ENCODE measurements at places on chromosomes 6 and 20.

DNA sequence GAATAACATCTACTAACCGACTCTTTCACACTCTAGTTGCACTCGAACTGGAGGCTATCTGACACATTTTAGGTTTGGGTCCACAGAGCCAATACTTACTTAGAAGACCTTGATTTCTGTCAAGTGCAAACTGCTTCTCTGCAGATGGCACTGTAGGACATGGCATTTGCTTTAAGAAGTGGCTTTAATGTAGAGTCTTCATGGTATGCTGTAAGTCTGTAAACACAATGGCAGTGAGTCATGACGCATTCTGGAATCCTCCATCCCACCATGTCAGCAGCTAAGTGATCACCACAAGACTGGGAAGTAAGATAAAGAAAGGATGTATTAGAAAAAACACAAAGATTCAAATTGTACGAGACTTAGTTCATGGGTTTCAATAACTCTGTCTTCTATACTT, 377.0 kb upstream of the NOX3 start:
- no peak for DNase-seq
- H3K36me3 ChIP-seq, result no peaks in the 10 kb centered on the region
- H3K4me1 ChIP-seq, result no peaks in the 10 kb centered on the region
- no peak overlapping the region for H3K4me3 ChIP-seq
- no peaks in the 10 kb centered on the region for H3K27me3 ChIP-seq
- no peak overlapping the region for H3K27ac ChIP-seq

- no peaks in the 10 kb centered on the region for H3K27me3 ChIP-seq
- no peak overlapping the region for H3K4me3 ChIP-seq
- peaks cover 56% of the 10 kb centered on the region for H3K36me3 ChIP-seq
- H3K4me1 ChIP-seq, result no peaks in the 10 kb centered on the region
- no peak for DNase-seq
Measured at GRCh38 chr6:20109526-20109925, 102.7 kb downstream of the MBOAT1 start.

- DNase-seq, result peak; percentile 42
- H3K27me3 ChIP-seq, result no peaks in the 10 kb centered on the region
- H3K4me1 ChIP-seq, result peaks cover 28% of the 10 kb centered on the region
- no peak overlapping the region for H3K4me3 ChIP-seq
Measured at GRCh38 chr20:19815553-19815991, 57.5 kb downstream of the RIN2 start.

DNA sequence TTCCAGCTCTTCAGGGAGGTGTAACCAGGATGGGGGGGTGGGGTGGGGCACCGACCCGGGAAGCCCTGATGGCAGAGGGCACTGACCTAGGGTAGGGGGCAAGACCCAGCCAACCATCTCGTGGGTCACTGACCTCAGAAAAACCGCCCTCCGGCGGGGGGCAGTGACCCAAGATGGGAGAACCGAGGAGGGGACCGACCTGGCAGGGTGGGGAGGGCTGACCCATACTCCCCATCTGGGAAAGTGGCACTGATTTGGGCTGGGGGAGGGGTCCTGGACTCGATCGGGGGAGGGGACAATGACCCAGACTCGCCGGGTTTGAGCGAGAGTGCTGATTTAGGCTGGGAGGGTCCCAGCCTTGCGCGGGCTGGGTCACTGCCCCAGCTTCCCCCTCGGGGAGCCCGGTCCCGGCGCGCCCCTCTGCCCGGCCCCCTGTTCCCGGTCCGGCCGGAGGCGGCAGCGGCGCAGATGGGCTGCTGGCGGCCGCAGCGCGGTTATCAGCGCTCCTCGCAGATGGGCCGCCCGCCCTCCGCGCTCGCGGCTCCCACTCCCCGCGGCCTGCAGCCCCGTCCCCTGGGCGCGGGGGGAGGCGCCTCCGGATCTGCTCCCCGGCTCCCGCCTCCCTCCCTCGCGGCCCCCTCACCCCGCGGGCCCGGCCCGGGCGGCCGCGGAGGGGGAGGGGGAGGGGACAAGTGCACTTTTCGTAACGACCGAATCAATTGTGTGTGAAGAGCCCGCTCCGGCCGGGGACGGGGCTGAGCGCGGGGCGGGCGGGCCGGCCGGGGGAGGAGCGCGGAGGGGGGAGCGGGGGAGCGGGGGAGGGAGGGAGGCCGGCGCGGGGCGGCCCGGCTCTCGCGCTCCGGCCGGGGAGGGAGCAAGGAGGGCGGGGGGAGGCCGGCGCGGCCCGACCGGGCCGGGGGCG, 2.2 kb downstream of the NOL4L start:
- DNase-seq, result no peak
- H3K27ac ChIP-seq, result peak overlapping the region; percentile 21
- H3K4me1 ChIP-seq, result peaks cover 34% of the 10 kb centered on the region
- no peaks in the 10 kb centered on the region for H3K36me3 ChIP-seq
- no peaks in the 10 kb centered on the region for H3K27me3 ChIP-seq

DNA sequence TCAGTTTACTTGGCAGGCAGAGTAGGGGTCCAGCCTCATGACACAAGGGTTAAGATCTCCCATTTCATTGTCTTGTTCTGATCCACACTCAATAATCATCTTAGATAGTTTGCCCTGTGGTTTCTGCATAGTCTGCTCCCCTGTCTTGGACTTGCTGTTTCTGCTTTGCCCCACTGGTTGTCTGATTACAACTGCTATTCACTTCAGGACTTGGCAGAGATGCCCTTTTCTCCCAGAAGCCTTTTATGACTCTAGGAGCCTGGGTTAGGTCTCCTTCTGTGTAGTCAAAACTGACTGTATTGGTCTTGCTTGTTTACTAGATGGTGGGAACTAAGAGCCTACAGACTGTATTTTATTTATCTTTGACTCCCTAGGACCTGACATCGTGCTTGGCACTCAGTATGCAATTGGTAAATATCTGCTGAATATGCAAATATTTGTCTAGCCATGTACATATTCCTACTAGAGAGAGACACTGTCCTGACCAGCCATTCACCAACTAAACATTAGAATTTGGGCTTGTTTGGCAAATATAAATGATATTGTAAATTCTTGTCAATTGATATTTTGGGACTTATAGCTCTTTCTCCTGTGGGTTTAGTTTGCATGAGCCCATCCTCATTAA, 165.9 kb upstream of the KCNK16 start:
- no peak overlapping the region for H3K27ac ChIP-seq
- DNase-seq, result no peak
- H3K27me3 ChIP-seq, result no peaks in the 10 kb centered on the region
- no peak overlapping the region for H3K4me3 ChIP-seq

GRCh38 chr6:32439139-32439538, 548 bp upstream of the HLA-DRA start:
- no peak for DNase-seq
- H3K4me3 ChIP-seq, result no peak overlapping the region
- H3K27ac ChIP-seq, result peak overlapping the region; percentile 88
- H3K4me1 ChIP-seq, result peaks cover 13% of the 10 kb centered on the region
- no peaks in the 10 kb centered on the region for H3K27me3 ChIP-seq

DNA sequence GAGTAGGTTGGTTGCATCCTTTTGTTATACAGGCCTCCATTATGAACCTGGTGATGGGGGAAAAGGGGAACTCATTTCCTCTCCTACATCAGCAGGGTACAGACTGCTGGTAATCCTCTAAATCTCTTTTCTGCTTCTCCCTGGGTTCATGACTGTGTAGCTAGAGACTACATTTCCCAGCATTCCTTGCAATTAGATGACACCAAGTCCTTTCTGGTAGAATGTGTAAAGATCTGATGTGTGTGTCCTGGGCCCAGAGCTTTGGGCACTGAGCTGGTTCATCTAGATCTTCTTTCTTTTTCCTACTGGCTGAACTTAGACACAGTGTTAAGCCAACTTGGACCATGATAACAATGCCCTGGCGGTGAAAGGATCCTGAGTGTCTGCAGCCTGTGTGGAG, 104.7 kb upstream of the IFNGR1 start:
- no peak overlapping the region for H3K4me3 ChIP-seq
- DNase-seq, result no peak
- no peak overlapping the region for H3K27ac ChIP-seq
- no peaks in the 10 kb centered on the region for H3K27me3 ChIP-seq

GRCh38 chr20:48205786-48206185, 420.5 kb upstream of the SULF2 start:
- H3K36me3 ChIP-seq, result no peaks in the 10 kb centered on the region
- H3K27me3 ChIP-seq, result no peaks in the 10 kb centered on the region
- no peak overlapping the region for H3K27ac ChIP-seq
- no peak for DNase-seq
- H3K4me3 ChIP-seq, result no peak overlapping the region

DNA sequence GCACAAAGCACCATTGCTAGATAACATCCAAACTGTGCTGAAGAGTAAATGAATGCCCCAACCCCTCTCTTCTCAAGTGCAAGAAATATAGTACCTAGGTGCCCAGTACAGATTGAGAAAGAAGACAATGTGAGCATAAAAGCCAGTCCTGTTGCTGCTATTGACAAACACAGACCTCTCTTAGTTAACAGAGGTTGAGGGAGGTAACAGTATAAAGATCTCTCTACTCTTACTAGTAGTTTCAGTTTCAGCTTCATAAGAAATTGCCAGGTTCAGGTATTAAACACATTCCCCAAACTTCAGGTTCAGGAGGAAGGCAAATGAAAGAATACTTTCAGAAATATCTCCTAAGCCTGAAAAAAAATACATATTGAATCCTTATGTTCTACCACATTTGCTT, 31.4 kb downstream of the TBC1D32 start:
- no peaks in the 10 kb centered on the region for H3K27me3 ChIP-seq
- no peaks in the 10 kb centered on the region for H3K36me3 ChIP-seq
- DNase-seq, result no peak
- H3K4me3 ChIP-seq, result no peak overlapping the region
- H3K27ac ChIP-seq, result no peak overlapping the region
- no peaks in the 10 kb centered on the region for H3K4me1 ChIP-seq

GRCh38 chr6:18962361-18962905, 575.3 kb downstream of the RNF144B start:
- DNase-seq, result no peak
- H3K36me3 ChIP-seq, result no peaks in the 10 kb centered on the region
- H3K4me3 ChIP-seq, result no peak overlapping the region
- no peaks in the 10 kb centered on the region for H3K4me1 ChIP-seq
- no peak overlapping the region for H3K27ac ChIP-seq

GRCh38 chr6:56757588-56757984, 114.9 kb upstream of the DST start:
- no peaks in the 10 kb centered on the region for H3K27me3 ChIP-seq
- peak; percentile 70 for DNase-seq
- H3K4me1 ChIP-seq, result peaks cover 14% of the 10 kb centered on the region

GRCh38 chr6:90701146-90701781, 114.4 kb upstream of the MAP3K7 start:
- H3K36me3 ChIP-seq, result no peaks in the 10 kb centered on the region
- H3K27ac ChIP-seq, result no peak overlapping the region
- H3K4me3 ChIP-seq, result no peak overlapping the region
- no peaks in the 10 kb centered on the region for H3K27me3 ChIP-seq
- no peaks in the 10 kb centered on the region for H3K4me1 ChIP-seq
- DNase-seq, result no peak

- H3K27me3 ChIP-seq, result no peaks in the 10 kb centered on the region
- H3K4me3 ChIP-seq, result no peak overlapping the region
Measured at GRCh38 chr6:4603291-4603690, 172.9 kb upstream of the CDYL start.

GRCh38 chr6:47162793-47163192, 120.7 kb upstream of the ADGRF1 start:
- no peak overlapping the region for H3K27ac ChIP-seq
- H3K27me3 ChIP-seq, result no peaks in the 10 kb centered on the region
- H3K36me3 ChIP-seq, result no peaks in the 10 kb centered on the region
- DNase-seq, result no peak

- H3K27ac ChIP-seq, result no peak overlapping the region
- no peaks in the 10 kb centered on the region for H3K27me3 ChIP-seq
- H3K4me1 ChIP-seq, result no peaks in the 10 kb centered on the region
- no peak overlapping the region for H3K4me3 ChIP-seq
- H3K36me3 ChIP-seq, result no peaks in the 10 kb centered on the region
Measured at GRCh38 chr20:61577065-61577464, 325.0 kb downstream of the CDH4 start.

DNA sequence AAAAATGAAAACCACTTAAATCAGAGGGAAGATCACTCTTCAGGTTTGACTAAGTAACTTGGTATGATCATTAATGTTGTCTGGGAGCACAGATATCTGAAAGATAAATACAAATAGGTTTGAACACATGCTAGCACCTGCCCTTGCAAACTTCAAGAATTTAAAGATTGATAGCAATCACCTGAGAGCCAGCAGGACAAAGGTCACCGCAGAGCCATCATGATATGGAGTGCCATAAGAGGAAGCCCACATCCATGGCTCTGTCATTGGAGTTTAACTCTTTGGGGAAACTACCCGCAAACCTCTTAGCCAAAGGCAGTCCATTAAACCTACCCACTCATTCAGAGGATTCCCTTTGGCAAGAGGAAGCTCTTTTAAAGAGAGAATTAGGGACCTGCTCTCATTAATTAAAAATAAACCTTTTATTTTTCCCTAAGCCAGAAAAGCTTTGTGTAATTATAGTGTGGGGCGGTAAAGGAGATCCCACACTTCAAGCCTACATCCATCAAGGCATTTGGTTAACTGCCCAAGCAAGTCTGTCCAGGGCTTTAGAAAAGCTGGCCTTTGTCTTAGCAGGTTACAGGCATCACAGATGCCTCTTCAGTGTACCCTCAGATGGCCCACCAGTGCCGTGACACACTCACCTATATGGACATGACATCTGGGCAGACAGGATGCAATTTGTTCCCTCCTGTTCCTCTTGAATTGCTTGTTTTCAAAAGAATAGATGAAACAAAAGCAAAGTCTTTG, 73.0 kb downstream of the SASH1 start:
- peak overlapping the region; percentile 17 for H3K27ac ChIP-seq
- no peak for DNase-seq
- H3K4me1 ChIP-seq, result peaks cover 18% of the 10 kb centered on the region
- no peak overlapping the region for H3K4me3 ChIP-seq
- H3K36me3 ChIP-seq, result no peaks in the 10 kb centered on the region

GRCh38 chr20:46260480-46260879, 47.8 kb downstream of the CDH22 start:
- H3K27me3 ChIP-seq, result no peaks in the 10 kb centered on the region
- H3K36me3 ChIP-seq, result no peaks in the 10 kb centered on the region
- no peak for DNase-seq
- H3K4me3 ChIP-seq, result no peak overlapping the region
- H3K4me1 ChIP-seq, result no peaks in the 10 kb centered on the region

- H3K4me1 ChIP-seq, result peaks cover 42% of the 10 kb centered on the region
- no peak for DNase-seq
- no peaks in the 10 kb centered on the region for H3K27me3 ChIP-seq
- H3K4me3 ChIP-seq, result peak overlapping the region; percentile 97
Measured at GRCh38 chr6:151389618-151390275, 1.6 kb downstream of the ZBTB2 start.

- H3K27me3 ChIP-seq, result no peaks in the 10 kb centered on the region
- H3K36me3 ChIP-seq, result no peaks in the 10 kb centered on the region
- DNase-seq, result no peak
- no peak overlapping the region for H3K27ac ChIP-seq
- H3K4me3 ChIP-seq, result no peak overlapping the region
Measured at GRCh38 chr20:1275919-1276318, 9.8 kb downstream of the SNPH start.

DNA sequence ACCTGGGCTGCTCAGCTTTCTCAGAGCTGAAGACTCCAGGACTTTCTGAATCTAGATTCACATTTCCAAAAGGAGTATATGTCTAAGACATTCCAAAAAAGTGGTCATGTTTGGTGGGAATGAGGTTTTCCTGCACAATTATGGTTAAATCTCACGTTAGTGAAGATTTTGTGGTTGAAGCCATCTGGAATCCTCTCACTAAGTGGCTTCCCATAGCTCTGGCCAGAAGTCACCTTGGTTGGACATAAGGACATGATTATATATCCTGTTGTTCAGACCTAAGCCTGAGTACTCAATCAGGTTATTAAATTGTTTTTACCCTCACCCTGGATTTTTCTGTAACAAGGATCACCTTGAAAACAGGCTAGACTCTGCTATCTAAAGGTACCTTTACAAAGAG, 176.1 kb upstream of the PLN start:
- no peaks in the 10 kb centered on the region for H3K27me3 ChIP-seq
- H3K4me1 ChIP-seq, result no peaks in the 10 kb centered on the region
- no peak overlapping the region for H3K27ac ChIP-seq
- DNase-seq, result no peak
- H3K36me3 ChIP-seq, result no peaks in the 10 kb centered on the region

Measured in upper lobe of left lung (tissue), 6 donors.